ENCODE measurements at places on chromosomes 11 and 22.

GRCh38 chr11:107696140-107696539 lies 15.7 kb downstream of the SLN start:
- DNase-seq: no peak

DNA sequence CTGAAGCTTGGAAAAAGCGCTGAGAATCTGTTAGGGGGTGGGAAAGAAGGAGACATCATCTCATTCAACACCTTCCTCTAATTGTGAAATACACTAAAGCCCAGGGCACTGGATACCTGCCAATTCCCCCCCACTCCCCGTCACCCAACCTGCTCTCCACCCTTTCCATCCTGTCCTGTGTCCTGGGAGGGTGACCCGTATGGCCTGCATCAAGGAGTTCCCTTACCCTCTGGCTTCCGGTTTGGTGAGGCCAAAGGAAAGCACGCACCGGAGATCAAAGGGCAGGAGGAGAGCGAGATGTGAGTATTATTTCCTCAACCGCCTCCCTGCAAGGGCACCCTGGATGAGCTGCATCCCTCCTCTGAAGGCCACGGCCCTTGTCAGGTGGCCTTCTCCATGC lies 65.0 kb upstream of the PTPRJ start:
- DNase-seq: no peak

- DNase-seq: no peak
Measured at GRCh38 chr11:69592986-69593650, 47.8 kb upstream of the CCND1 start.

DNA sequence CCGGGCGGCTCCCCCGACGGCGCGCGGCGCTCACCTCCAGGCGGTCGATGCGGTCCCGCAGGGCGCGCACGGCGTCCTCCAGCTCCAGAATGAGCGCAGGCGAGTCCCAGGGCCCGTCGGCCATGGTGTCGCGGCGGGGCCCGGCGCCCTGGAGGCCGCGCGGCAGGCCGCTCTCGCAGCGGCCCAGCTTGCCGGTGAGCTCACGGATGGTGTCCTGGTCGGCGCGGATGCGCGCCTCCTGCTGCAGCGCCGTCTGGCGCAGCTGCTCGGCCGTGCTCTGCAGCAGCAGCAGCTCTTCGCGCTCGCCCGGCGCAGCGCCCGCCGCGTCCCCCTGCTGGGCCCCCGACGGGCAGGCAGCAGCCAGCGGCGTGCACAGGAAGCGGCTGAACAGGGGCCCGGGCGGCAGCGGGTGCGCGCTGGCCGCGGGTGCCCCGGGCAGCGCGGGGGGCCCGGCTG lies 599 bp downstream of the NPTXR start:
- peak; percentile 18 for DNase-seq

- DNase-seq: no peak
Measured at GRCh38 chr11:106594751-106595351, 423.4 kb downstream of the GUCY1A2 start.

GRCh38 chr22:38835888-38836301 lies 7.9 kb downstream of the NPTXR start:
- no peak for DNase-seq

DNA sequence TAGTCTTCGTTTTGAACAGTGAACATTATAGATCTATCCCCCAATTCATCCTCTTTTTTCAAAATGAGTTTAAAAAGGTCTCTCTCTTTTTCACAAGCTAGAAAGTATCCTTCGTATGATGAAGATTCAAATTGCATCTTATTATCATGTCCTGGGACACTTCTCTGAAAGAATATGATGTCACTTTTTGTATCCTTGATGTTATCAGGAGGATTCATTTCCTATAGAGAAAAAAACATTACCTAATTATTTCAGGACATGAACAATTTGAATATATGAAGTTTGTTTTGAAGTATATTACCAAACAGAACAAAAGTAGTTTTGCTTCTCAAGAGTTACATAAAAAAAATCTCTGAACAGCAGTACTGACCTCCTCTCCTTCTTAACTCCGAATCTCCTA lies 20.3 kb downstream of the IL18 start:
- DNase-seq: no peak

DNA sequence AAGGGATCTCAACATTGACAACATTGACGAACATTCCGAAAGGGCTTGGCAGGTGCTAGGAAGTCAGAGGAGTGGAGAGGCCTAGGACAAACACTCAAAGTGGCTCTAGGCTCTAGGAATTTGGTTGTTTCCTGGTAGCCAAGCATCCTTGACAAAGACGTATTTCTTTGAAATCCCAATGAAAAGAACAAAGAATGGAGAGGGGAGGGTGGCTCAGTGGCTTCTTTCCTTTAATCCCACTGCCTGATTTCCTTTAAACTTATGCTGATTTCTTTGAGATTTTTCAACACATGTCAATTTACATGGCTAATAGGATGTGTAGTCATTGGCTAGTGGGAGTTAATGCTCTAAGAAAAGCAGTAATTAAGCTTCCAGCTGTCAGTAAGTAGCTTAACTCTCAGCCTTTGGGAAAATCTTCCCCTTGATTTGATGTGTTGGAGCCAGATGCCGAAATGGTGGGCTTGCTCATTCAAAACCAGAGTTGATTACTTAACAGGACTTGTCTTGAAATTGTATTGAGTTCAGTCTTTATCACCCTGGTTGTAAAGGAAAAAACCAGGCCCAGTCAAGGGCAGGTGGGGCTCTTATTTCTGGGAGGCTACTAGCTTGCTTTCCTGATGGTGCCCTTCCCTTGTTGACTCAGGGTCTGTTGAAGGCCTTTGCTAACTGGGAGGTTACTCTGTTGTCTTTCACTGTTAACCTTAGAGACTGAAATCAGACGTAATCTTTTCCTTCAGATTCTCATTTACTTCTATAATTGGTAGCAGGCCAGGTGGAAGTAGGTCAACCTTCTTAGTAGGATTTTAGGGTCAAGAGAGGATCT lies 44.6 kb upstream of the SORL1-AS1 start:
- no peak for DNase-seq

GRCh38 chr11:113262594-113262993 lies 51.8 kb upstream of the TTC12 start:
- no peak for DNase-seq

DNA sequence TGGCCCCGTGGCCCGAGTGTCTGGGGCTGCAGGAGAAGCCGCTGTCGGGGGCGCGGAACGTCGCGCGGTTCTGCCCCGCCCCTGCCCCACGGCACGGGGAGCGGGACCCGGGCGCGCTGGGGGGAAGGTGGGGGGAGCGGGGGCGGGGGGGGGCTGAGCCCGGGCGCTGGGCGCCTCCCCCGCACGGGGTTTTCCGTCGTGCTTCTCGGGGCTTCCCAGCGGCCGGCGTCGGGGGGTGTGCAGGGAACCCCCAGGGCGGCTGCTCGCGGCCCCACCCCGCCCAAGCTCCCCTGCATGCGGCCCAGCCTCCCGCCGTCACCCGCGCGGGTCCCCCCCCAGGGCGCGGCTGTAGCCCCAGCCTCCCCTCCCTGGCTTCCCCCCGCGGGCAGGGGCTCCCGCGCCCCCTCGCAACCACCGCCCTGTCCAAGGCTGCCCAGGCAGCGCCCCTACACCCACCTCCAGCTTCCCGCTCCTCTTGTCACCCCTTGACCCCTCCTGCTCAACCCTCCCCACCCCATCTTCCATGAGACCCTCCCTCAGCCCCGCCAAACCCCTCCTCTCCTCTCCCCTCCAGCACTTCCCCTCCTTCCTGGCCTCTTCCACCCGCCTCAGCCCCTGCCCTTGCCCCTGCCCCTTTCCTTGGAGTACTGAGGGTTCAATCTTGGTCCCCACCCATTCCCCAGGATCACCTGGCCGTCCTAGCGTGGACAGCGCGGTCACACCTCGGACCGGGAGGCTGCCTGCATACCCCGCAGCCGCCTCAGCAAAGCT lies 1.7 kb downstream of the IL17REL start:
- peak; percentile 78 for DNase-seq

DNA sequence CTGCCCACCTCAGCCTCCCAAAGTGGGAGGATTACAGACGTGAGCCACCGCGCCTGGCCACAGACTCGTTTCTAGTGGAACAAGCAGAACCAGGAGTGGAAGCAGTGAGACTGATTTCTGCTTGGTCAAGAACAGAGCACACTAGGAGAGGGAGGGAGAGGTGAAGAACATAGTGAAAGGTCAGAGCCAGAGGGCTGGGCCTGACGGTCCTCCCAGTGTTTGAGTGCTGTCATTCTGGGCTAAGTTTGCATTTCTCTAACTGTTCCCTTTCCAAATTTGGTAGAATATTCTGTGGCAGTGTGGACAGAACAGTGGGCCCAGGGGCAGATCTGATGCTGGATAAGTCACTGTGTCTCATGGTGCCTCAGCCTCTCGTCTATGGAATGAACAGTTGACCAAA lies 55.2 kb downstream of the OSBP2 start:
- no peak for DNase-seq

GRCh38 chr11:87275176-87275575 lies 237.4 kb downstream of the TMEM135 start:
- DNase-seq: no peak

DNA sequence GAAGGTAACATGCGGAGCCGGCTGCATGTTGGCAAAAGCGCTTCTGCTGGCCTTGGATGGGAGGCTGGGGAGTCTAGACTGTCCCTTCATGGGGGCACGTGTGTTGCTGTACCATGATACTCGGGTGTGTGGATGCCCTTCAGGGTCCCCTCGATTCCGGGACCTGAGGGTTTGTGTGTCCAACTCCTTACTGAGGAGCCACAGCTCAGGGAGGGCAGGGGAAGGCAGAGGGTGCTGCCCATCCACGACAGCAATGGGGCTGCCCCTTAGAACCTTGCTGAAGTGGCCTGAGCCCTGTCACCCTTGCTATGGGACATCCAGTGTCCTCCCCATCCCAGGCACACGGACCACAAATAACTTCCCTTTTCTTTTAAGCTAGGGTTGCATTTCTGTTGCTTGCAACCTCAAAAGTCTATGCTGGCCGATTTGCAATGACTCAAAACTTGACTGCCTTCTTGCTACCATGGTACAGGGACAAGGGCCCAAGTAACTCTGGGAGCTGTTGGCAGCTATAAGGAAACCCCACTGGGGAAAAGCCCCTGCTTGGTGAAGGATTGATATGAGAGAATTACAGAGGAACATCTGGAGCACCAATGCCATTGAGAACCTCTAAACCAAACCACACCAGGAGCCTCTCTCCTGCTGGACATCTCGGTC lies 43.8 kb downstream of the RTL6 start:
- no peak for DNase-seq

DNA sequence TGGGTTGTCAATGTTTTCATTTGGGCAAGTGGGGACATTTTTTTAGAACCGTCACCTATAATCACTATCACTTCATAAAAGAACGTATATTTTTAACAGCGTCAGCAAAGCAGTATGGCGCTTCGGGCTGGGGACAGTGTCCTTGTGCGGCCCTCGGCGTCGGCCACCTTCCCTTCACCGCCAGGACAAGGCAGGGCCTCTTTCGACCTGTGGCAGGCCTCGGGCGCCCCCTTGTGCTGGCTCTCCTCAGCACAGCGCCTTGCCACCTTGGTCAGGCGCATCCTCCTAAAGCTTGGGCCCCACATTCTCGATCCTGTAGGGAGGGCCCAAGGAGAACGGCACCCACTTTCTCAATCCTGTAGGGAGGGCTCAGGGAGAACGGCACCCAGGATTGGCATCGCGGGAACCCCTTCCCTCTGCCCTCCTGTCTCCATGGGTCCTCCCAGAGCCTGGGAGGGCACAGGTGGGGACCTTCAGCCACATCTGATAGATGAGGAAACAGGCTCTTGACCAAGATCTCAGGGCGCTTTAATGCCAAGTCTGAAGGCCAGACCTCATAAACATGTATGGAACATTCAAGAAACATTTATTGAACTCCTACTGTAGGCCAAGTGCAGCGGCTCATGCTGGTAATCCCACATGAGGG lies 11.5 kb upstream of the FADD start:
- peak; percentile 40 for DNase-seq

DNA sequence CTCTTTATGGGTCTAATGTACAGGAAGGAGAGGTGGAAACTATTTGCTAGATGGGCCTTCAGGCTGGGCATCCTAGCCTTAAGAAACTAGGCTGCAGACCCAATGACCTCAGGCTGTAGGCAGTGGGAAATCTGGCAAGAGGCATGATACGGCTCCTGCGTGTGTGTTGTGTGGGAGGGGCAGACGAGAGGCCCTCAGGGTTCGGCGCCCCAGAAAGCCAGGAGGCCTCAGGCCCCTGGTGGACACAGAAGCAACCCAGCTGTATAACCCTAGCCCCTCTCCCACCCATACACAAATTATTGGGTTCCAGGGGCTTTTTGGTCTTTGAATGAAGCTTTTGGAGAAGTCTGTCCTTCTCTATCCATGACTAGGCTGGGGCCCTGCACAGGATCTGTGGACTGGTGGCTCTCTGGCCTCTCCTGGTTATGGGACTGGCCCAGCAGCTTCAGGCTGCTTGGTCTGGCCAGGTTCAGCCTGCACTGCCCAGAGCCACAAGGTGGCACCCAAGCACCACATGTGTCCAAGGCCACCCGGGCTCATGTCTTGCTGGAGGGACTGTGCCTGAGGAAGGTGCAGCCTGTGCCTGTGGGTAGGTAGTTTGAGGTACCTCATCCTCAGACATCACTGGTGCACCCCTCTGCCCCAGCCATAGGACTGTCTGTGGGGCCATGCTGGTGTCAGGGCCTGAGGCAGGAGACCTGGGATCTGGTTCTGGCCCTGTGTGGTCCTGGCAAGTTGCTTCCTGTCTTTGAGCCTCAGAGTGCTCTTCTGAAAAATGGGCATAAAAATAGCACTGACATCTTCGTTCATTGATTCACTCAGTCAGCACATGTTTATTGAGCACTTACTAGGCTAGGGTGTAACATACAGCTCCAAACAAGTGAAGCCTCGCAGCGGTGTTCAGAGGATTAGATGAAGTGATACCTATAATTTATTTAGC lies 87.5 kb downstream of the RRM1 start:
- DNase-seq: no peak

GRCh38 chr11:90783111-90783510 lies 560.3 kb upstream of the CHORDC1 start:
- DNase-seq: no peak

GRCh38 chr11:92663539-92663938 lies 305.9 kb upstream of the MTNR1B start:
- no peak for DNase-seq

GRCh38 chr11:120122924-120123683 lies 14.8 kb downstream of the TRIM29 start:
- no peak for DNase-seq

DNA sequence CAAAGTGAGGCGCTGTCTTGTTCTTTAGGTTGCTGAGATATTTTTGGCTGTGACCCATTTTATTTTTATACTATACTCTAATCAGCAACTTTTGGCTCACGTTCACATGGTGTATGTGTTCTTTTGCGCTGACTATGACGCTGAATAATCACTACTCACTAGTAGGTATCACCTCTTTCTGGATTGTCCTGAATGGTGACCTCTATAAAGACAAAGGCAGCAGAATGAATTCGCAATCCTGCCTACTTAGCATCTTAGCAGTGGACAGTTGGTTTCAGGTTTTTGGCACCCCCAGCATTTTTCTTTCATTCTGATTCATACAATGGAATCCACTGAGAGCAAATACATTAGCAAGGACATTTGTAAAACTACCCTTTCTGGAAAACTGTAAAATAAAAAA lies 351.3 kb downstream of the JRKL start:
- DNase-seq: no peak

DNA sequence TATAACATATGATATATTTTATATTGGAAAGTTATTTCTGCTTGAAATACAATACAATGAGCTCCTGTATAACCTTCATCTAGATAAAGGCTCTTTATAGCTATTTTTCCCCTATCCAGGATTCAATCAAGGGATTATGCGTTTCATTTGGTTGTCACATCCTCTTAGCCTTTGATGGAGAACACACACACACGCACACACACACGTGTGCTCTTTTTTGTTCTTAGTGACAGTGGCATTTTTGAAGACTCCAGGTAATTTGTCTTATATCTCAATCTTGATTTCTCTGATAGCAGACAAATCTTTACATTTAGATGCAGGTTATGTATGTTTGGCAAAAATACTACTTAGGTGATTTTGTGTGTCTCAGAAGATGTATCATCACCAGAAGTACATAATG lies 144.2 kb upstream of the CEP126 start:
- DNase-seq: no peak
